ENCODE measurements at places on chromosomes 13 and 19. TPM values are rescaled to one million over a fixed set of nuclear protein-coding genes. Genes with fewer than 3 reads are reported as not detected.

Gene CEACAM19
- 0.23 TPM for total RNA-seq

Gene CFAP97D2
- not detected for total RNA-seq

Gene PNMA8A
- total RNA-seq: not detected

Gene RFPL4A
- not detected for total RNA-seq

Gene LILRA1
- total RNA-seq: not detected

Gene BRD4
- total RNA-seq: 108 TPM

Gene IGSF23
- not detected for total RNA-seq

Gene MEF2B
- 3.6 TPM for total RNA-seq

Gene PLPP2
- not detected for total RNA-seq

Gene CGB7
- not detected for total RNA-seq

Gene PDX1
- total RNA-seq: not detected

Gene PSG2
- not detected for total RNA-seq

Gene F2RL3
- 0.34 TPM for total RNA-seq

Gene LYL1
- 3.3 TPM for total RNA-seq

Gene MFSD12
- 63.5 TPM for total RNA-seq

Gene ZNF575
- total RNA-seq: 3.7 TPM

Gene CYP2A7
- total RNA-seq: not detected

Gene DKKL1
- not detected for total RNA-seq

Gene CNFN
- total RNA-seq: not detected

Gene C5AR1
- 1.0 TPM for total RNA-seq

Gene CEACAM7
- total RNA-seq: not detected

Gene ZNF614
- total RNA-seq: 9.8 TPM

Gene PPM1N
- 1.6 TPM for total RNA-seq

Gene RNF225
- 0.99 TPM for total RNA-seq

Gene INAFM1
- total RNA-seq: 14.3 TPM

Gene ZNF85
- 24.6 TPM for total RNA-seq

Gene CABP5
- total RNA-seq: not detected

Gene ADAMTSL5
- 3.9 TPM for total RNA-seq

Gene DCT
- total RNA-seq: 0.05 TPM

Gene TICAM1
- total RNA-seq: 15.2 TPM

Gene LHB
- not detected for total RNA-seq

Gene SHC2
- total RNA-seq: not detected

Gene TRIP10
- total RNA-seq: 15.2 TPM

Gene ZNF550
- 13.7 TPM for total RNA-seq

Gene PGLYRP2
- not detected for total RNA-seq

Gene CYP4F12
- not detected for total RNA-seq

Gene TUBA3C
- not detected for total RNA-seq

Gene VRK3
- total RNA-seq: 67.7 TPM

Gene UPF1
- 81.8 TPM for total RNA-seq

Gene ZNF708
- 16.4 TPM for total RNA-seq

Gene SBSN
- total RNA-seq: not detected

Gene CLDN10
- total RNA-seq: not detected

Gene IGFL1
- not detected for total RNA-seq

Gene ZNF534
- total RNA-seq: not detected

Gene ZNF345
- 4.9 TPM for total RNA-seq

Gene RGS9BP
- total RNA-seq: 0.34 TPM

Gene SEMA6B
- total RNA-seq: not detected

Gene CEACAM16
- total RNA-seq: not detected

Gene KCTD4
- not detected for total RNA-seq

Gene NOTCH3
- total RNA-seq: not detected

Gene KLK13
- not detected for total RNA-seq

Gene TMEM145
- total RNA-seq: 0.37 TPM

Gene FCAR
- total RNA-seq: not detected

Gene ANGPTL4
- total RNA-seq: not detected

Gene ZNF253
- total RNA-seq: 17.5 TPM

Gene C5AR2
- 0.21 TPM for total RNA-seq

Gene POU2F2
- total RNA-seq: 15.7 TPM

Gene FKBP8
- total RNA-seq: 245 TPM
